ENCODE measurements at places on chromosomes 16 and 17.

DNA sequence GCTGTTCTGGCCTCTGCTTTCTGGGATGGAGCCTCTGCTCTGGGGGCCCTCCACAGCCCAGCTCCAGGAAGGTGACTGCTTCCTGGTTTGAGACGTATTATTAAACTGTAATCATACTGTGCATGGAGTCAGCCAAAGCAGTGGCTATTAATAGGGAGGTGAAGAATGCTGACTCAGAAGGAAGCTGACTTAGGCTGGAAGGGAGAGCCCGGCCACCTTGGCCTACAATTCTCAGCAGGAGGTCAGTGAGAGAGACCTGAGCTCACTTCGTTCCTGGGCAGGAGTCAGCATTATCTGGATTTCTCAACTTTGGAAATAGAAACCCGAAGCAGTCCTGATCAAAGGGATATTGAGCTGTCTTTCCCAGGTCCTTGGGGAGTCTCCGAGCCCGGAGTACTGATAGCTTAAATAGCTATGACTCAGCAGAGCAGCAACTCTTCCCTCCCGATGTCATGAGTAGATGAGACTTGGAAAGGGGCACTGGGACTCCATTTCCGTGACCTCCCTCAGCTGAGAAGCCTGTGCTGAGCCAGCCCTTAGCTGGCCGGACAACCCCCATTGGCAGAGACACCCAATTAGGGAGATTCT lies 91.8 kb downstream of the YPEL2 start:
- no peak for DNase-seq

DNA sequence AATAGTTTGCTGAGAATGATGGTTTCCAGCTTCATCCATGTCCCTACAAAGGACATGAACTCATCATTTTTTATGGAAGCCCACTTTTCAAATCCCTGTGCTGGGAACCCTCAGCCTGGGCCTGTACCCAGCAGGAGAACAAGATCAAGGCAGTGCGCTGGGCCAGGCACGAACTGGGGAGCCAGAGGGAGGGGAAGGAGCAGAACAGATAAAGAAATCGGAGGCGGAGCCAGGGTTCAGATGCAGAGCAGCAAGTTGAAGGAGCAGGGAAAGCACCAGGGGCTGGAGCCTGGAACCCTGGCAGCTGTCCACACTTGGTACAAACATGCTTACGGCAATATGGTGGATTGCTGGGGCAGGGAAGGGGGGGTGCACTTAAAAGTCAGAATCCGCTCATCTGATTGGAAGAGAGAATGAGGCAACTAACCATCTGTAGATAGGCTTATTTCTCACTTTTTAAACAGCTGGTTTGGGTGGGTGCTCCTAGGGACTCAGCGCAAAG lies 107.5 kb downstream of the NOG start:
- no peak for DNase-seq

DNA sequence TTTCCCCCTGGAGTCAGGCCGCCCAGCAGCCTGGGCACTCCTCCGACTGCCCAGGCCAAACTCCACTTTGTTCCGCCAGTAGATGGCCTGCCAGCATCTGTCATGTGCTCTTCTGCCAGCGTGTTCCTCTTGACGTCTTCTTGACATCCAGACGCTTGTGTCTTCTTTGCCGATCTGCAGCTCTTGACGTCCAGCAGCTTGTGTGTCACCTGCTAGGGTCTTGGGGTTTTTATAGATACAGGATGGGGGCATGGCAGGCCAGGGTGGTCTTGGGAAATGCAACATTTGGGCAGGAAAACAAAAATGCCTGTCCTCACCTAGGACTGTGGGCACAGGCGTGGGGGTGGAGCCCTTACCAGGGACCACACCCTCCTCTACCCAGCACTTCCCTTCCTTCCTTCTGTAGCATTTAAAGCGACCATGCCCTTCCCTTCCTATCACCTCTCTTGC lies 88.7 kb downstream of the BMERB1 start:
- DNase-seq = no peak

- DNase-seq = peak; percentile 78
These were observed 5.5 kb upstream of the TMEM92 start for GRCh38 chr17:50268743-50269275.

DNA sequence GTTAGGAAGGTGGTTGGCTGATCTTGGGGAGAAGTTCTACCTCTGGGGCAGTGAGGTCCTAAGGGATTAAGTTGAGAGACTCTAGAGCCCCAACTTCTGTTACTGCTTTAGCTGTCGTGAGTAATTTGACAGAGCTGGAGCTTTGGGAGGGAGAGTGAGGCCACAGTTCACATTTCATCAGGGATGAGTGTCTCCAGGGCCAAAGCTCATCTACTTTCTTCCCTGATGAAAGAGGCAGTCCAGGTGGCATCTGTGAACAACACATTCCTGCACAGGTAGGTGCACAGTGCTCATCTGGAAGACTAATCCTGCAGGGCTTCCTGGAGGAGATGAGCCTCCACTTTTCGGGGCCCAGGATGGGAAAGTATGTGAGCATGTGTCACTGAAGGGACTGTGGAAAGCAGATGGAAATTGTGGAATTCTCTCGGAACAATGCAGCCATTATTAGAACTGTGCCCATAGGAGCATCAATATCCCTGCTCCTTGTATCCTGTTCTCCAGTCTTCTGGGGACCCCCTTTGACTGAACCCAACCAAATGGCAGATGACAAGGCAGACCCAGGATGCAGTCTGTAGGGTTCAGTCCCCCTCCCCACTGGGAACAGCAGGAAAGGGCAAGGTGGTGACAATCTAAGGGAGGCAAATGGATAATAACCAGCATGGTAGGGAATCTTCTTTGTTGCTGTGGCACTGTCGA lies 9.0 kb downstream of the DYNLL2 start:
- no peak for DNase-seq

DNA sequence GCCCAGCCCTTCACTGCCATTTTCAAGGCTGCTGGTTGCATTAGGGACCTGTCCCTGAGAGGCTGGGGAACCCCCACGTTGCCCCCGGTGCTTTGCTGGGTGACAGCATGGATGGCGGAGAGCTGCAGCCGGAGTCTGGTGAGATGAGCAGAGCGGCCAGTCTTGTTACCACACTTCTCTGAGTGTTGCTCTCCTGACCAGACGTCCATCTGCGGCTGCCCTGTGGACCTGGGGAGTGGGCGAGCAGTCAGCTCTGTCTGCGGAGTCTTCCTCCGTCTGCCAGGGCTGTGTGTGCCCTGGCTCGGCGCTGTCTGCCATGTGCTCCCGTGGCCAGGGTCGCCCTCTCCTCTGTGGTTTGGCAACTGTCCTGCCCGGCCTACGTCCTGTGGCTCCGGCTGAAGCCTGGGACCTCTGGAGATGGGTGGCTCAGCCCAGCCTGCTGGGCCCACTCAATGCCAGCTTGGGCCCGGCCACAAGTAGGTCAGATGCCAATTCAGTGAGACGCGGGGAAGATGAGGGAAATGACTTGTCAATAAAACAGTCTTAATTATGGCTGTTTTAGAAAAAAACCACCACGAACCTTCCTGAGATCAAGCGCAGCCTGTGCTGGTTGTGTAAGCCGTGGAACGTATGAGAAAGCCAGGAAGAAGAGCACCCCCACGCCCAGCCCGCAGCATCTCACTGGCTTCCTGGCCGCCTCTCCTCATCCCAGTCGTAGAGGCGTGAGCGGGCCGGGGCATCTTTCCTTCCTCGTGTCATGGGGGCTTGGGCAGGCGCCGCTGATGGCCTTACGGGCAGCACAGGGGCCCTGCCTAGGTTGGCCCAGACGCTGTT lies 7.9 kb downstream of the KCTD5 start:
- DNase-seq = no peak

DNA sequence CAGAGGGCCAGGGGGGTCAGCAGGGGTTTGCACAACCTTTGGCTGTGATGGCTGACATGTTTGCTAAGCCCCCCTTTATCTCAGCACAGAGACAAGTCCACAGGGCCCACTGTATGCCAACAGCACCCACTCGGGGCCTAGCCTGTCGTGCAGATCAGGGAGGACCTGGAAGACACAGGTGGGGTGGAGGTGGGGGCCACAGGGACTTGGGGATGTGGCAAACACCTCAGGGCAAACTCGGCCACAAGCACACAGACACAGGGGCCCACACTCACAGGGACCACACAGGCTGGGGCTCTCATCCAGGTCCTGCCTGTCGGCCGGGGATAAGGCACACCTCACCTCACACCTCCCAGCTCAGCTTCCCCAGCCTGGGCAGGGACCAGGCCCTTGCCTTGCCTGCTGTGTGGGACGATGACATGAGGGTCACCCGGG lies 87.9 kb downstream of the C16orf78 start:
- no peak for DNase-seq

- DNase-seq = no peak
These were observed 22.3 kb downstream of the PTRH2 start for GRCh38 chr17:59684967-59685366.

GRCh38 chr17:12693640-12694039 lies 27.9 kb downstream of the MYOCD start:
- no peak for DNase-seq

GRCh38 chr16:2040787-2041522 lies 6.7 kb downstream of the NTHL1 start:
- DNase-seq = peak; percentile 69

DNA sequence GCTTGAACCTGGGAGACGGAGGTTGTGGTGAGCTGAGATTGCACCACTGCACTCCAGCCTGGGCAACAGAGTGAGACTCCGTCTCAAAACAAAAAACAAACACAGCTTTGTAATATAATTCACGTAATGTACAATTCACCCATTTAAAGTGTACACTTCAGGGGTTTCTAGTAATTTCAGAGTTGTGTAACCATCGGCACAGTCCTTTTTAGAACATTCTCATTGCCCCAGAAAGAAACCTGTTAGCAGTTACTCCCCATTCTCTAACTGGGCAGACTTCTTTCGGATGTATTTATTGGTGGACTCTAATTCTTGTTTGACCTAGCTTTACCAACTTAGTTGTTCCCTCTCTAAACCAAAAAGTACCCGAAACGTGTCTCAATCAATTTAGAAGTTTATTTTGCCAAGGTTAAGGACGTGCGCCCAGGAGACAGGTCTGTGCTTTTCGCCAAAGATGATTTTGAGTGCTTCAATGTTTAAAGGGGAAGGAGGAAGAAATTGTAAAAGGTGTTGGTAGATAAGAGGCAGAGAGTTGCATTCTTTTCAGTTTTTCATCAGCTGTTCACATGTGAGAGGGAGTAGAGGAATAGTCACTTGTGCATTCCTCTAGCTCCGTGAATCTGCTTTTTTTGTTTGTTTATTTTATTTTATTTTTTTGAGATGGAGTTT lies 175.3 kb downstream of the PRKCA start:
- no peak for DNase-seq

DNA sequence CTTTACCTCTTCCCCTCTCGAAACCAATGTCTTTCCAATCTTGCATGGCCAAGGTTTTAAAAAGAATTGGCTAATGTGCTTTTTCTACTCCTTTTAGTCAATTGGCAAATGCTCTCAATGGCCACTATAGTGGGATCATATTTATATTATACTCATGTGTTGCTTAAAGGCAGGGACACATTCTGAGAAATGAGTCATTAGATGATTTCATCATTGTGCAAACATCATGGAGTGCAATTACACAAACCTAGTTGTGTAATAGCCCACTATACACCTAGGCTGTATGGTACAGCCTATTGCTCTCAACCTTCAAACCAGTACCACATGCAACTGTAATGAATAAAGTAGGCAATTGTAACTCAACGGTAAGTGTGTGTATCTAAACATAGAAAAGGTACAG lies 180.9 kb downstream of the HS3ST3A1 start:
- DNase-seq = no peak

DNA sequence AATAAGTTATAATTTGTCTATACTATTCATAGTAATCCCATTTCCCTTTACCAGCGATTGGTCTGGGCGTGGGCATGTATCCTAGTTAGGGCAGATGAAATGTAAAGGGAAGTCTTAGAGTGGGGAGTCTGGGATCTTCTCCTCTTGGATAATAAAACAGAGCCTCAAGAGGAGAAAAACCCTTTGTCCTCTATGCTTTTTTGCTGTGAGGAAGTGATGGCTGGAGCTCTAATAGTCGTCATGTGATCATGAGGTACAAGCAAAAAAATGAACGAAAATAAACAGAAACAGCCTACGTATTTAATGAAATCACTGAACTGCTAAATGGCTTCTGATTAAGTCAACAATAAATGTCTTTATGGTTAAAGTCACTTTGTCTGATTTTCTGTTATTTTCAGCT lies 26.8 kb downstream of the EFCAB5 start:
- DNase-seq = no peak

DNA sequence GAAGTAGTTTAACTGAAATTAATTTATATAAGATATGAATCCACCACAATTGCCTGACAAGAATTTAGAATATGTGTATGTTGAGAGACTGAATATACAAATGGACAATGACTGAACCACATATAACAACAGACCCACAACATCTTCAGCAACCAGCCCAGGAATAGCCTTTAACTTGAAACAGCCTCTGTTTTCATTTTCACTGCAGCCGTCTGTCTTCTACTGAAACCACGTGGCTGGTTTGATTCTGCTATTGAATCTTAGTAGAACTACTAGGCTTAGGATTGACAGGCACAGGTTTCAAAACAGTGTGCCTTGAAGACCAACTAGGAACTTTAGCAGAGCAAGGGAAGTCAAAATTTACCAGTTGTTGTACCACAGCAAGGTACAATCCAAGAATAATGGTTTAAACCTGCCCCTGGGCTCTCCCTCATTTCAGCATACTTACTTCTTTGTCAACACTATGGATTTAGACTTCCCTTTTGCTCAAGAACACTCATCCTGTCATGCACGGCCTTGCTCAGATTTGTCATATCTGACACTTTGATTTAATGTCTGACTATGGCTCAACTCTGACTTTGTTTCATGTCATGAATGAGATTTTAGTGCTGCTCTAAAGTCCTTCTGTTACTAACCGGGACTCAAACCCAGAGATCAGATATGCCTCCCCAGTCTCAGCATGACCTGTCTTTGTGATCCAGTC lies 355.0 kb downstream of the KIF2B start:
- no peak for DNase-seq

DNA sequence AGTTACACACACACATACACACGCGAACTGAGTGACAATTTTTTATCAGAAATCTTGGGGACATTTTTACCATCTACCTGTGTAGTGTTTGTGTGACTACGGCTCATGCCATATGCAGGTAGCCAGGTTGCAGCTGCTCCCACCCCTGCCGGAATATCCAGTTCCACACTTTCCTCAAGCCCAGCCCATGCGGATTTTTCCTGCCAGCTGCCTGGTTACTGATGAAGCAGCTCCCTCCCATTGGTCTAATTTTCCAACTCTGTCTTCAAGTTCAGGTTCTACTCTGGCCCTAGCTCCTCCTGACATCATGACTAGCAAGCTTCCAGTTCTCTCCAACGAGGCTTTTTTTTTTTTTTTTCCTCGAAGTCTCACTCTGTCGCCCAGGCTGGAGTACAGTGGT lies 4.8 kb downstream of the GSG1L2 start:
- no peak for DNase-seq

All from left hindlimb (tissue), 1 donor.